Stimulated activated CD8-positive, alpha-beta memory T cell treated with anti-CD3 and anti-CD28 coated beads, Interleukin-7, amount 100 ng/mL, for 1 hour (primary cell): ENCODE measurements at places on chromosomes 7 and 10.

- no peak for DNase-seq
Observed at GRCh38 chr10:128529225-128529624, 403.0 kb upstream of the MKI67 start.

GRCh38 chr7:111825046-111825445 is 262.8 kb upstream of the IMMP2L start:
- no peak for DNase-seq

- no peak for DNase-seq
Observed at GRCh38 chr7:92325858-92326257, 80.1 kb downstream of the ANKIB1 start.

- DNase-seq: no peak
Observed at GRCh38 chr10:114604357-114605130, 53.5 kb downstream of the ABLIM1 start.

DNA sequence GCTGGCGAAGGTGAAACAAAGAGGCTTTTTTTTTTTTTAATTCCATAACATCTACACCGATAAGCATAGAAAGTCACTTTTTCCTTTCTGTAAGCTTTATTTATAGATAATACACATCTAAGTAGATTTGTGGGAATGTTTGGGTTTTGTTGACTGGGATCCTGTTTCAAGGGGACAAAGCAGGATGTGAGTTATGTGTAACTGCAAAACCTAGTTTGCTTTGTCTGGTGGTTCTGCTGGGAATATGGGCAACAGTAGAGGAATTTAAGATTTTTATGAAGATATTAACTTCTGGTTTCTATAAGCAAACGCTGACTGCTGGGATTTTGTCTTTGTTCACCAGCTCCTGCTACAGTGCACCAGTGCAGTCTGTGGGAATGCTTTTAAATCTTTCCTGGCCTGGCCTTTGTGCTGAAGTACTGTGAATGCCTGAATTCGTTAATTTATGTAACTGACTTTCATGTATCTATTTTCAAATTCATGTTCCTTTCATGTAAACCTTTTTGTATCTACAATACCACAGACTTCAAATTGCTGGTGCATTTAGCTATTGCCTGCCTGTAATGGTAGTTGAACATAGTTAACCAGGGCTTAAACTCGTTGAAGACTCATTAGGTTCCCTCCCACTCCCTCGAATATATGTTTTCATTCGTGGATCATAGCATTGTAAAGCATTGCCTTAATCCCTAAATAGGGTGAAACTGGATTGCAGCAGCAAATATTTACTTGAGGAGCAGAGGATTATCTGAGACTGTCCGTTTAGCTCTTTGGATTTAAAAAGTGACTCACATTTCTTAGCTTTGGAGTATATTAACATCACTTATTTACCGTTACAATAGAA is 1.5 kb downstream of the KLHL7 start:
- DNase-seq: no peak

- no peak for DNase-seq
Observed at GRCh38 chr10:112209684-112210131, 26.1 kb upstream of the GPAM start.

GRCh38 chr7:128172963-128173362 is 68.1 kb upstream of the LEP start:
- no peak for DNase-seq

- no peak for DNase-seq
Observed at GRCh38 chr7:43300121-43300520, 187.7 kb downstream of the HECW1 start.

DNA sequence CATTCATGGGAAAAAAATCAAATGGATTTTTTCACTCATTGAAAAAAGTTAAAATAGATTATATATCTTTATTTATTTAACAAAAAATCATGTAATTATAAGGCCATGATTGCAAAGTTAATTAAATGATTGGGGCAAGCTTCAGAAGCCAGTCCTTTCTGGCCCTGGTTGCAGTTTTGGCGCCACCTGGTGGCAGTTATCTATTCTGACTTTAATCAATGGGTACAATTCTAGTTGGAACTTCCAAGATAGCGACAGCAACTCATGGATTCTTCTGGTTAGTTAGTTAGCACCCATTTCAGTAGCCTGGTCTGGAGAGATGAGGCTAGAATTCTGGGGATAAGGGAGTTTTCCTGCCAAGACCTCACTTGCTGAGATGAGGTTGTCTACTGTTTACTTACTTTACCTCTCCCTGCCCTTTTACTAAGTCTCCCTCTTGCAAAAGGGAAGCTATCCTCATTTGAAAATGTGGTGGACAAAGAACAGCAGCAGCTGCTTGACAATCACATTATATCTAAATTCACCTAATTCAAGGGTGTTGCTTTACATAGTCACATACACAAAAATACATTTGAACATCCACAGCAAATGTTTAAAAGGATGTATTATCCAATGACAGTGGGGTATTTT is 42.3 kb downstream of the NOC3L start:
- DNase-seq: peak; percentile 20
